Common myeloid progenitor, CD34-positive (primary cell): ENCODE measurements at places on chromosomes 11 and 22.

DNA sequence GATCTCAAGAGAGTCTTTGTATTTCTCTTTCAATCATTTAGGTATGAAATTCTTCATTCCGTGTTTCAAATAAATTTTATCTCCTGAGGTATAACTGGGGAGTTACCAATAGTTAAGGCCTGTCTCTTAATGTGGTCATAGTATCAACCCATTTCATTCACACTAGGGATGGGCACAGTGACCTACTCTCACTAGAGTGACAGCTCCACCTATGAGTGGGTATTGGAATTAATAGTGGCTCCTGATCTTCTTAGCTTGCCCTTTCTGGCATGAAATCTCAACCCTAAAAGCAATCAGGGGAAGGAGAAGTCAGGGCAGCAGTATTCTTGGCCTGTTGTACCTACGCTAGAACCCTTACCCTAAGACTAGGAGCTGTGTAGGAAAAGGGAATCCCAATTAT, 507.7 kb downstream of the FAM181B start:
- no peak for DNase-seq

- DNase-seq, result no peak
Observed at GRCh38 chr11:119651802-119652584, 77.0 kb downstream of the NECTIN1 start.

GRCh38 chr22:32407312-32407711, 4.7 kb downstream of the RTCB start:
- DNase-seq, result no peak

DNA sequence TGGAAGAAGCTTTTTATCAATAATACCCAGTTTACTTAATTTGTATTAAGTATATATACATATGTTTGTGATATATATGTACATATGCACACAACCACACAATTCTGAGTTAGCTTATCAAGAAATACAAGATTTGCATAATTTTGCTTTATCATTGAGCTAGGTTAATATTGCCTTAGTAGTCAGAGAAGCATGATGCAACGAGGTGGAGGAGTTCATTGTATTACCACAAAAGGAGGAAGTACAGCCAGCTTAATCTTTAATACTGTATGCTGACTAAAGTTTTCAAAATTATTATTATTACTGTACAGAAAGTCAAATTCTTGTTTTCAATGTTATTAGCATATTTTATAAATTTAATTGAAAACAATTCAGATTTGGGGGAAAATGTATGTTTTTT, 278.4 kb upstream of the PDGFD start:
- peak; percentile 36 for DNase-seq

DNA sequence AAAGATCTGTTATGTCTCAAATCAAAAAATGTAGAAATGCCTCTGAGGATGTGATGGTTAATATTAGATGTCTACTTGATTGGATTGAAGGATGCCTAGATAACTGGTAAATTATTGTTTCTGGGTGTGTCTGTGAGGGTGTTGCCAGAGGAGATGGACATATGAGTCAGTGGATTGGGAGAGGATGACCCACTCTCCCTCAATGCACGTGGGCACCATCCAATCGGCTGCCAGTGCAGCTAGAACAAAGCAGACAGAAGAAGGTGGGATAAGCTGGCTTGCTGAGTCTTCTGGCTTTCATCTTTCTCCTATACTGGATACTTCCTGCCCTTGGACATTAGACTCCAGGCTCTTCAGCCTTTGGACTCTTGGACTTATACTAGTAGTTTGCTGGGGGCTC, 430.3 kb downstream of the SOX6 start:
- no peak for DNase-seq

DNA sequence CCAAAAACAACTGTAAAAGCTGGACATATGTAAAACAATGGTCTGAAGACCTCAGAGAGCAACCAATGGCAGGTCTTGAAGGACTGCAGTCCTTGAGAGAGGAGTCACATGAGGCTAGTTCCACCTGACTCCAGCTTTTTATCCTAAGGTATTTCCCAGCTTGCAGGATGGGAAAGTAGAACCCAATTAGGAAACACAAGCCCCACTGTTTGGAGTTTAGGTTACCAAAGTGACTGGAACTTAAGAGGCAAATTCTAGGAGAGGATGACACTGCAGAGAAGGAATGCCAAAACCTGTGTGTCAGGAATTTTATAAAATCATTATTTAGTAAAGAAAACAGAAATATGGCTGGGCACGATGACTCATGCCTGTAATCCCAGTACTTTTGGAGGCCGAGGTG, 18.4 kb downstream of the OR2AT4 start:
- no peak for DNase-seq

- no peak for DNase-seq
Observed at GRCh38 chr22:17860220-17860965, 86.1 kb upstream of the BID start.

- peak; percentile 81 for DNase-seq
Observed at GRCh38 chr11:33063326-33063881, 24.0 kb downstream of the TCP11L1 start.

DNA sequence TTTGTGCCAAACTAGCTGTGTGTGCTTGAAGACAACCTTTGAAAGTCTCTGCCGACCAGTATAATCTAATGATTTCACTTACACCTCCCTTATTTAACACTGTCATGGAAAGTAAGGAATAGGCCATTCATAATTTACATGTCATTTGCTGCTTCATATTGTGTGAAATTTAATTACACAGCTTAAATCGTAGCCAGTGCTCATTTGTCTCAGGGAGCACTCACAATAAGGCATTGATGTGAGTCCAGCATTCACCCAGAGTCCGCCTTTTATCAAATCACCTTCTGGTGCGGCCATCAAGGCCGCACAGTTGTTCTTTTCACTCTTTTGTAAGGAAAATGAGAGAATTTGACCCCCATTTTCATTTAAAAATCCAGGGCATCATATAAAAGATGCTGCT, 46.9 kb downstream of the PAX6 start:
- DNase-seq, result no peak

GRCh38 chr22:42920101-42920820, 63.2 kb upstream of the ARFGAP3 start:
- DNase-seq, result no peak

DNA sequence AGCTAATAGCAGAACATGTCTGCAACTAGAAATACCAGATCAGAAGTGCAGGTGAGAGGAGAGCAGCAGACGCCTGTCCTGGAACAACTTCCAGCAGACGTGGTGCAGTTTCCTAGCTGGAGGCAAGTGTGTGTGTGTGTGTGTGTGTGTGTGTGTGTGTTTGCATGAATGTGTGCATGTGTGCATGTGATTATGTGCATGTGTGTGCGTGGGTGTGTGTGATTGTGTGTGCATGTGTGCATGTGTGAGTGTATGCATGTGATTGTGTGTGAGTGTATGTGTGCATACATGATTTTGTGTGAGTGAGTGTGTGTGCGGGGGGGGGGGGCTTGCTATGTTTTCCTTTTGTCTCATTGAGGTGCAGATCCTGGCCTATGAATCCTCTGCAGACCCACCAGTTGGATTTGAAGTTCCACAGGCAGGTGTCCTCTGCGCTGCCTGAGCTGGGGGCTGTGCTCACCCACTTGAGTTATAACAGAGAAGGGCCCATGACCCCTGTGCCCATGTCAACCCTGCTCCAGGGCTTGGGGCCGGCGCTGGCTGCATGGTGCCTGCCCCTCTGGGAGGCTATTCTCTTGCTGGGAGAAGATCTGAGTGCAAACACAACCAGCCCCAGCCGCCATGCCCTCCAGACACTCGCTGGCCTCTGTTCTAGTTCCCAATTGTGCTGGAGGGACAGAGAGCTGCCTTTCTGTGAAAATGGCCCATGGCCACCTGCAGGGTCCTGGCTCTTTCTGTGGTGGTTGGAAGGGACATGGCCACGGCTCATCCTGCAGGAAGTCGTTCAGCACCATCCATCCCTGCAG, 821.3 kb downstream of the BRD1 start:
- no peak for DNase-seq

- no peak for DNase-seq
Observed at GRCh38 chr11:65131895-65132237, 2.5 kb downstream of the SYVN1 start.

- DNase-seq, result peak; percentile 4
Observed at GRCh38 chr11:19970944-19971343, 189.3 kb downstream of the DBX1 start.

DNA sequence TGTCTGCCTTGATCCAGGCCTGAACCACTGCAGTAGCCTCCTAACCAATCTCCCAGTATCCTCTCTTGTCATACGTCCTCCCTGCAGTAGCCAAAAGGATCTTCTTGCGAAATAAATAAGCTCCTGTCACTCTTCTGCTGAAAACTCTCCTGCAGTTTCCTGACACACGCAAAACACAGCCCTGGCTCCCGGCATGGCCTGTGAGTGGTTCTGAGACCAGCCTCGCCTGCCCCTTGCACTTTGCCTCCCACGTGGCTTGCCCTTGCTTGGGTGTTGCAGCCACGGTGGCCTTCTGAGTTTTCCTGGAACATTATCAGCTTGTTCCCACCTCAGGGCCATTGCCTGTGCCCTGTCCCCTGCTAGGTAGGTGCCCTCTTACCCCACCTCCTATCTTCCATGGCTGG, 7.2 kb downstream of the ZC3H7B start:
- no peak for DNase-seq

DNA sequence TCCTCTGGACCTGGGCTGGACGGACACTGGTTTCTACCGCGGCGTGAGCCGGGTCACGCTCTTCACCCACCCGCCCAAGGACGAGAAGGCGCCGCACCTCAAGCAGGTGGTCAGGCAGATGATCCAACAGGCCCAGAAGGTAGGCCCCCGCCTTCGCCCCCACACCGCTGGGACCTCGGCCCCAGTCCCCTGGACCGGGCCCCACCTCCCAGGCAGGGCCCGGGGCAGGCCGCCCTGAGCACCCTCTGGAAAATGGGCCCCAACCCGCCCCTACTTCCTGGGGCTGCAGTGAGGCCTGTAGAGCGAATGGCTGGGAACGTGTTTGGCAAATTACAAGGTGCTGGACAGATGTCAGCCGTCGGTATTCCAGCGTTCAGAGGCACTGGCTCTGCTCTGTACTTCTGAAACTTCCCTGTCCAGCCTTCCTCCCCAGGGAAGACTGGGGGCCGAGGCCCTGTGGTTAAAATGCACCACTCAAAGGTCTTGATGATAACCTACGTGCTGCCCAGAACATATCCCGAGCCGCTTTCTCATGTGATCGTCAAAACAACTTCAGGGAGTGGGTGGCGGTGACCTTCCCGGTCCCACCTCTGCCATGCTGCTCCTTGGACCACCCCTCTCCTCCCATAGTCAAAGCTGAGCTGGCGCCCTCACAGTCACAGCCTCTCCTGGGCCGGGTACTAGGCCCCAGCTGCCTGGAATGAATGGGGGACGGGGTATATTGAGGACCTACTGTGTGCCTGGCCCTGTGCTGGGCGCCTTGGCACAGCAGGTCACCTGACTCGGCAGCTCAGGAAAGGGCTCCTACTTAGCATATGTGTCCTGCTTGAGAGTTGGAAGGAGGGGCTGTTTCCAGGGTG, 869 bp downstream of the FAM83F start:
- no peak for DNase-seq

DNA sequence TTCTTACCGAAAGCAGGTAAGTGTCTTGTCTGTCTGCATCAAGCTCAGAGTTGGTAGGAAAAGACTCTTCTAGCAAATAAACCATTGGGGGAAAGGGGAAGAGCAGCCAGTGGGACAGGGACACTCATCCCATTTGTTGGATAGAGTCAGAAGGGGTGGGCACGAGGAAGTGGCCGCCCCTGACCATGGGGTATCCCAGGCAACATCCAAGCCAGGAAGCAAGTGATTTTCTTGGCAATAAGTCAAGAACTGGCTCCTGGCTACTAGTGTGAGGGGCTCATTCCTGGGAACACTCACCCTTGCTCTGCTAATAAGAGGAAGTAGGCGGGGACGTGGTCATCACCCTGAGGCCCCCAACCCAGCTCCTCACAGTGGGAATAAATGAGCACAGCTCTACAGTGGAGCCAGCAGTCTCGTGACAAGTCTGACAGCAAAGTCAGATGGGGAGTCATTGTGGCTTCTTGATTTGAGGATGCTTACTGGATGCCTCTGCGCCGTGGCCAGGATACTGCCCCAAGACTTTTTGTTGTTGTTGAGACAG, 6.7 kb downstream of the SLC25A18 start:
- no peak for DNase-seq

DNA sequence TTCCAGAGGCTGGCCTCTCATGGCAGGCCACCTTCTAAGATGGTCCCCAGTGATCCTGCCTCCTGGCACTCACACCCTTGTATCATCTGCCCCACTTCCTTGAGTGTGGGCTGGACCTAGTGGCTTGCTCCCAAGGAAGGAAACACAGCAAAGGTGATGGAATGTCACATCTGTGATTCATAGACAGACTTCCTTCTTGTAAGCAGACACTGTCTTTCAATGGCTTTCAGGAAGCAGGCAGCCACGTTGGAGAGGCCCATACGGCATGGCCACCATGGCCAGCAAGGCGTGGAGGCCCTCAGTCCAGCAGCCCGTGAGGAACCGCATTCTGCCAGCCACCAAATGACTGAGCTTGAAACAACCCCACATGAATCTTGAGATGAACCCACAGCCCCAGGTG, 11.3 kb downstream of the LMO1 start:
- DNase-seq, result no peak

GRCh38 chr11:119320776-119321524, 4.0 kb upstream of the MCAM start:
- DNase-seq, result peak; percentile 62

DNA sequence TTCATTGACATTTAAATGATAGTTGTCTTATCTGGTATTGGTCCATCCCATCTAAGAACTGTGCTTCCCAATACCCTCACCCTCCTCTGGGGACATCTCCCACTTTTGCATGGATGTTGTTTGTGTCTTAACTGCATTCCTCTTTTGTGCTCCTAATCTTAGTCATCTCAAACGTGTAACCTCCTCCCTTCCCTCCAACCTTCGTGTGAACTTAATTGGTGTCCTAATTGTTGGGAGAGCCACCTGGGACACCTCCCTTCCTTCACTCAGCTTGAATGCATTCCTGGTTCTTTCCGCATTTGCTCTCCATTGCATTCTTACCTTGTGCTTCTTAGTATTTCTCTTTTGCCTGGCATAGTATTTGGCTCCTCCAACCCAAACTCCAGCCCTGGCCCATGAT, 9.8 kb upstream of the ELMOD1 start:
- DNase-seq, result no peak

DNA sequence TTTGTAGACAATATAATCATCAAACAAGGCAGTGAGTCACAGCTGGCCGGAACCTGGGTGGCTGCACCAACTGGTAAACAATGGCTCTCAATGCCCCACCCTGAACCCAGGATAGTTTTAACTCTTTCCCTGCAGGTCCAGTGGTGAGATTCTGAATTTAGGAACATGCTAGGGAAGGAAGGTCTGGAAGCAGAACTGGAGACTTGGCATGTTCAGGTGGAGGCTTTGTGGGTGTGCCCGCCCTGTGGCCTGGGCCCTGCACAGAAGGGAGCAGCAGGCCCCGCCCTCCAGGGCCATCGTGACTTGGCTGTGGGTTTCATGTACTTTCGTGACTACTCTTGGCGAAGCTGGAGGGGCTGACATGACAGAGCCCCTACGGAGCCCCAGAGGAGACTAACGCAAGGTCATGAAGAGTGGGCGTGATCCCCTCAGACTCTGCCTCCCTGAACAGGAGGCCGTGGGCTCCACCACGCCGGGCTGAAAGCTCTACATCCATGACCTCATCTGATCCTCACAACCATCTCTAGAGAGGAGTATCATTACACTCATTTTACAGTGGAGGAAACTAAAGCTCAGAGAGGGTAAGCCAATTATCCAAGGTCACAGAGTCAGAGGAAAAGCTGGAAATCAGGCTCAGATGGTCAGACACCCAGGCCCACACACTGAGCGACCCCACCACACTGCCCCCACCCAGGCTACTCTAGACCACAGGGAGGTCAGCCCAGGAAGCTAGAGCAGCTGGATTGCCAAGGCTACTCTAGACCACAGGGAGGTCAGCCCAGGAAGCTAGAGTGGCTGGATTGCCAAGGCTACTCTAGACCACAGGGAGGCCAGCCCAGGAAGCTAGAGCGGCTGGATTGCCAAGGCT, 27.3 kb downstream of the MAFF start:
- DNase-seq, result no peak

GRCh38 chr11:931385-931784, 5.7 kb downstream of the AP2A2 start:
- peak; percentile 73 for DNase-seq
